ENCODE measurements at places on chromosomes 1 and 21. TPM values are rescaled to one million over a fixed set of nuclear protein-coding genes. Genes with fewer than 3 reads are reported as not detected.

DNA sequence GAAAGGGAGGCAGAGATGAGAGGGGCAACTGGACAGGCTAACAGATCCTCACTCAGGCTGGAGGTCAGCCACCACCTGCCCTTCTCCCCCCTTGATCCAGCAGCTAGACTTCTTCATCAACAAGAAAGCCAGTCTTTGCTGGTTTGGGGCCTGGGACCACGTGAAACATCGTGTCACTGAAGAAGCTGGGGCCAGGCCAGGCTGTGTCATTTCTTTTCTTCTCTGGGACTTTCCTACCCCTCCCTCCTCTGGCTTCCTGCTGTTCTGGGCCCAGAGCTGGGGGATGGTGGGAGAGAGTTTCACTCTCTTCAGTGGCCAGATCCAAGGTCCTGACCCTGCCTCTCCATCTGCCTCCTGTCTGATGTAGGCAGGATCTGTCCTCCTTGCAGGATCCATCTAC lies 18.1 kb upstream of the SLC26A9 start:
- no peak for DNase-seq

The CRYBG2 gene
- total RNA-seq: not detected

DNA sequence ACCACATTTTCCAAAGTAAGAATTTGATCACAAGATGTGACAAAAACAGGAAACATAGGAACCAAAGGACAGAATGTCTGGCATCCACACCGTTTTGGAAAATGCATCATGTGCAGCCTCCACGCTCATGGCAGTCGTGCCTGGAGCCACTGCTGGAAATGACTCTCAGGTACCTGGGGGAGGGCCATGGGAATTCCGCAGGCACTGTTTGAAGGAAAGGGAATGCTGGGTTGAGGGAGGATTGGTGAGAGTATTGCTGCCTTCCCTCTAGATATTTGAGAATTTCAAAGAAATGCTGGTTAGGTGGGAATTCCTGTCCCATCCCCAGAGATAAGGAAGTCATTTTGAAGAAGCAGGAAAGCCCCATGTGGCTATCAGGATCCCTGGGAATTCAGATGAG lies 10.8 kb downstream of the SLAMF1 start:
- DNase-seq: no peak

DNA sequence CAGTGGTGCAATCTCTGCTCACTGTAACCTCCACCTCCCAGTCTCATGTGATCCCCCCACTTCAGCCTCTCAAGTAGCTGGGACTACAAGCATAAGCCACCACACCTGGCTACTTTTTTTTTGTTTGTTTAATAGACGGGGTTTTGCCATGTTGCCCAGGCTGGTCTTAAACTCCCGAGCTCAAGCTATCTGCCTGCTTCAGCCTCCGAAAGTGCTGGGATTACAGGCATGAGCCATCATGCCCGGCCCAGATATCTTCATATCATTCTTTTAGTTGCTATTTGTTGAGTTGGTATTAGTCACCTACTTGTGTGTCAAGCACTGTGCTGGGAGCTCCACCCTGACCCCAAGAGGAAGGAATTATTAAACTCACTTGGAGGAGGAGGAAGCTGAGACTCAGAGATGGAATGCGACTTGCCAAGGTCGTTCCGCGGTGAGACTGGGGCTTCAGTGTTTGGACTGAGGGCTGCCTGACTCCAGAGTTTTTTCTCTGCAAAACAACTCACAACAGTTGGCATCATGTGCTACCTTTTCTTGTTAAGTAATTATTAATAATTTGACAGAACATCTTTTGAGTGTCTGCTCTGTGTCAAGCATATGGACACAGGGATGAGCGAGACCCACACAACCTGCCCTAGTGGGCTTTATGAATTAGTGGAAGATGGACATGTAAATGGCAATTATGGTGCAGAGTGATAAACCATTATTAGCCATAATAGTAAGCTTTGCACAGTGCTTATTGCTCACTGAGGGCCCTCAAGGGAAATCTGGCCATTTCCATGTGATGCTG lies 132.0 kb downstream of the FOXD2 start:
- DNase-seq: no peak

The ATF3 gene
- 3.2 TPM for total RNA-seq

DNA sequence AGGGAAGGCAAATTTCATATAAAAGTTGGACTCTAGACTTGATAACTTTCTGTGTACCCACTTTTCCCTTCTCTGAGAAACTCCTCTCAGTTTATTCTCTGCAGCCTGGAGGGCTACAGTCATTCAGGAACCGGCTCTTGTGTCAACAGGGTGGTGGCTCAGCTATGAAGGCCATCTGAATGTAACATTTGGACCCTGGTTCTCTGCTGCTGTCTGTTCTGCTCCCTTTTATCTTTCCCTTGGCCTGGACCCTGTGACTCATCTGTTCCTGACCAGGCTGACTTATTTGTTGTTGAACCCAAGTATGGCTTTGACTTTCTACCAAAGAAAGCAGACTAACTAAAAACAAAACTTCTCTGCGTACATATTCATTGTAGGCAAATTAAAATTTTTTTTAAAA lies 75.4 kb downstream of the CENPF start:
- DNase-seq: no peak

The MMP23B gene
- total RNA-seq: 1.8 TPM

DNA sequence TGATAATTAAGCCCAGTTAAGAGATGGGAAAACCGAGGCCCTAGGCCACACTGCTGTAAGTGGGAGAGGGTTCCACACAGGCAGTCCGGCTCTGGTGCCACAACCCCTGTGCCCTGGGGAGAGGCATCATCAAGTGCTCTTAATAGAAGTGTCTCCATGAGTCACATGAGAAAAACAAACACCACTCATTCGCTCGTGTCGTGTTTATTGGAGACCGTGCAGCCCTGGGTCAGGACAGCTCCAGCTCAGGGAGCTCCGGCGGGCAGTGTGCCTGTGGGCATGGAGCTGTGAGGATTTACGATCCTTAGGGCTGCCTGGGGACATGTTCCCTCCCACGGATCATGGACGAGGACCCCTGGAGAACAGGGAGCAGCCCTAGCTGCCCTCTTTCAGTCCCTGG lies 658.5 kb downstream of the AJAP1 start:
- DNase-seq: no peak

- DNase-seq: no peak
Observed at GRCh38 chr1:6859415-6860343, 74.4 kb downstream of the CAMTA1 start.

The C4BPA gene
- total RNA-seq: not detected

The OR2T35 gene
- total RNA-seq: not detected

DNA sequence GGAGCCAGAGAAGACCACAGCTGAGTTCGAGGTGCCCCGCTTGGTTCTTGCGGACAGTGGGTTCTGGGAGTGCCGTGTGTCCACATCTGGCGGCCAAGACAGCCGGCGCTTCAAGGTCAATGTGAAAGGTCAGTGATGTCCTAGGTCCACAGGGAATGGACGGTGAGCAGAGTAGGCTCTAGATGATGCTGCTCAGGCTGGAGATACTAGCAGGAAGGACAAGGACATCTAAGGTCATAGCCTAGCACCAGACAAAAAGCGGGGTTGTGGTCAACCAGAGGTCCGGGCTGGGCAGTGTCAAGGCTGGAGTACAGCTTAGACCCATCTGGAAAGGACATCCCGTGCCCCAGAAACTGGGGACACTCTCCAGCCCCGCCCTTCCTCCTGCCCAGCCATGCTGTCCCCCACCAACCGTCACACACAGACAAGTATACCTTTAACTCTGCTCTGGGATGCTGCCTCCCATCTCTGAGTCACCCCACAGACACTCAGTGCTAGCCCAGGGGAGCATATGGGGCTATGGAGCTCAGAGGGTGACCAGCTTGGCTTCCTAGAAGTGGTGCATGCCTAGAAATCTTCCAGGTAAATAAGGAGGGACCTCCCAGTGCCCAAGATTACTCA lies 8.7 kb downstream of the TIE1 start:
- peak; percentile 35 for DNase-seq

DNA sequence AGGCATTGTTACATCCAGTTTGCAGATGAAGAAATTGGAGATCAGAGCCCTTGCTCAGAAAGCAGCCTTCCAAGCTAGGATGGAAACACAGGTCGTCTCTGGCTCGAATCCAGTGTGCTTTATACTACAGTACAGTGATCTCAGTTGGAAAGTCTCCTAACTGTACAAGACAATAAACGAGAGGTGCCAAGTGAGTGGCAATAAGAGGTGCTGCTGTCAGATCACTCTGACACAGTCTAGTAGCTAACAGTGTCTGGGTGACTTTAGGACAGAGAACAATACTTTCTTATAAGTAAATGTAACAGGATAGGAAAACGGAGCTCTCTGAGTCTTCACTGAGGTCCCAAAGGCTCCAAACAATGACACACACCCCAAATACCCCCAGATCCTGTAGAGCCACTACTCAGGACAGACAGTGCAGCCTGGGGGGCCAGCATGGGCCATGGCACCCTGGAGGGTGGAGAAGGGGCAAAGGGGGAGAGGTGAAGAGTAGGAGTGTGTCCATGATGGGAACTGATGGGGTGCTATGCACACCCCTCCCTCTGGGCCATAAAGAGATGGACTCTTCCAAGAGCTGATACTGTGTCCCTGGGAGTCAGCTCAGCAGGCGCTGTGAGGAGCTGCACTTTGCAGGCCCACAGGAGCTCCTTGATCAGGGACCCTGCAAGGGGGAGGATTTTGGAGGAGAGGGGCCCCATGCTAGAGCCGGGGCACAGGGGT lies 3.3 kb downstream of the SH3BGR start:
- DNase-seq: no peak

GRCh38 chr1:12580054-12580887 lies 37.7 kb downstream of the DHRS3 start:
- peak; percentile 86 for DNase-seq

GRCh38 chr21:25396135-25396711 lies 211.1 kb downstream of the MRPL39 start:
- DNase-seq: no peak

DNA sequence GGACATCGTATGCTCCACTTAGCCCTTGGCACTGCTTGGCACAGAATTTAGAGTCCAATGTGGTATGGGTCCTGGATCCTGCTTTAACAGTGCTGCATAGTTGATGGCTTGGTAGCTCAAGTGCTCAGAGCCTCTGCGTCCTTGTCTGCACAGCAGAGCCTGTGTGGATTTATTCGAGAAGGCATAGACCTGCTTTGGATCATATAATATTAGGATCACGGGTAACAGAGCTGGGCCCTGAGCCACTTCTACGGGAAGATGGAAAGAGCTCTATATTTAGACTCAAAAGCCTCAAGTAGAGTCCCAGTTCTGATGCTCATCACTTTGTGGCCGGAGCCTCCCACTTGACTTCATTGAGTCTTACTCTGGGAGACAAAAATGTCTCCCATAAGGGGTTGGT lies 164.4 kb upstream of the EDN2 start:
- DNase-seq: no peak

GRCh38 chr1:31203215-31203614 lies 36.5 kb downstream of the NKAIN1 start:
- DNase-seq: no peak

DNA sequence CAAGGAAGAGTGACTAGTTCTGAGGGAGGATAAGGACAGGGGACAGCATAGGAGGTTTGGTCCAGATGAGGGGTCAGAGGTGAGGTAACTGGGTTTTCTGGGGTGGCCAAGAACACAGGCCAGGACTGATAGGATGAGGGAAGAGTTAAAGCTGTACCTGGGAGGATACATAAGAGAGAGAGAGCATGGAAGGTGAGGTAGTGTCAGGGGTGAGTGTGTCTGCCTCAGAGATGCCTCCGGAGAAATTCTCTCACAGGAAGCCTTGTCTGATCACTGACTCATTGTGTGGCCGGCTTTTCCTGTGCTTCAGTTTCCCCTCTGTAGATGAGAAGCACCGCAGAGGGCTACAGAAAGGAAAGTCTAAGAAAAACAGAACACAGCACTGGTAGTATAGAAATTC lies 40.2 kb downstream of the FASLG start:
- DNase-seq: no peak

DNA sequence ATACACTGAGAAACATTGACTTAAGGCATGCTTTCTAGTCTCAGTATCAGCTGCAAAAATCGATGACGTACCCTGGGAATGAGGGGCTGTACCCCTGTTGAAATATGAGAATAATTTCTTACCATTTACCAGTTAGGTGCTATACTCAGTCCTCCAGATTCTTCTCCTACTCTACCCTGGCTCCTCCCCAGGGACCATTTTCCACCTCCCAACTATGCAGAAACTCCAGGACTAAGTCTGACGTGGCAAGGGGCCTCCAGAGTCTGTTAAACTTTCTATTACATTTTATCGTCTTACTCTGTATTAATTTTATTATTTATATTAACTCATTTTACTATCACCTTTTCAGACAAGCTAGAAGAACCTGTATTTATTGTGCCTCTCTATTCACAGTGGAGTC lies 124.3 kb downstream of the CYYR1 start:
- DNase-seq: no peak

The C1orf94 gene
- total RNA-seq: not detected

DNA sequence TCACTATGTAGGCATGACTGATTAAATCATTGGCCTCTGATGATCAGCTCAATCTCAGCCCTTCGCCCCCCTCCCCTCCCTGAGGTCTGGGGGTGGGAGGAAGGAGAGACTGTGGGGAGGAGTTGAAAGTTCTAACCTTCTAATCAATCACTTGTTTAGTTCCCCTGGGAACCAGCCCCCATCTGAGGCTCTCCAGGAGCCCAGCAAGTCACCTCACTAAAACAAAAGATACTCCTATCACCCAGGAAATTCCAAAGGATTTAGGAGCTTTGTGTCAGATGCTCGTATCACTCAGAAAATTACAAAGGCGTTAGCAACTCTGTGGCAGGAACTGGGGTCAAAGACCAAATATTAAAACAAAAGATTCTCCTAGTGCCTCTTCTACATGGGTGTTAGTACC lies 21.6 kb downstream of the SYF2 start:
- DNase-seq: no peak

DNA sequence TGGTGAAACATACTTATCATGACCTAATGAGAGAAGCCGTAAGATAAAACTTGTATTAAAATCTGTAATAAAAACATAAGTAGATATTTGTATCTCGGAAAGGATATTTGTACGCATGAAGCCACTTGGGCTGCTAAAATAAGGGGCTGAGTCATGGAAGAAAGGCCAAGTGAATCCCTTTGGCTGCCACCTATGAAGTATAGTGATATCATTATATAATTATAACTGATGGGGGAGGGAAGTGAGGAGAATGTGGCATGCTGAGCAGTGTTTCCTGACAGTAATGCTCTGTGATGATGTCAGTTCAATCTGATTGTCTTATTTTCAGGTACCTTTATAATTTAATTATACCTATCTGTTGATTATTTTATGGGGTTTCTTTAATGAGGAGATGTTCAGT lies 13.6 kb downstream of the RWDD3 start:
- no peak for DNase-seq

Data from sigmoid colon (tissue), 7 donors.